ENCODE measurements at places on chromosomes 4 and X.
A peak's percentile ranks its signal among the peaks of the same experiment; 100 is the strongest.

DNA sequence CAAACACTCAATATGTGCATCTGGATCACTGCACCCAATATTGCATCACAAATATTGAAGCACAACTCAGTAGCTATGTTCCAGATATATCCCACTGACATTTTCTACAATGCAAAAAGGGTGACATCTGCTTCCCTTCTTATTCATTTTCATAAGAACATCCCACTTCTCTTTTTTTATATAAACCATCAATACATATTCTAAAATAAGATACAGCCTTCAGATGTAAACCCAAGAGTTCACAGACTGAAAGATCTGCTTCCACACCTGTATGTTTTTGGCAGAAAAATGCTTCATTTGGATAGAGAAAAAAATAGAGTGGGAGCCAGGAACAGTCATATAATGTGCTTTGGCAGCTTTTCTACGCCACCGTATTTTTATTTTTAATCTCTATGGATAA lies 815.6 kb upstream of the ADGRL3 start:
- no peak for DNase-seq

DNA sequence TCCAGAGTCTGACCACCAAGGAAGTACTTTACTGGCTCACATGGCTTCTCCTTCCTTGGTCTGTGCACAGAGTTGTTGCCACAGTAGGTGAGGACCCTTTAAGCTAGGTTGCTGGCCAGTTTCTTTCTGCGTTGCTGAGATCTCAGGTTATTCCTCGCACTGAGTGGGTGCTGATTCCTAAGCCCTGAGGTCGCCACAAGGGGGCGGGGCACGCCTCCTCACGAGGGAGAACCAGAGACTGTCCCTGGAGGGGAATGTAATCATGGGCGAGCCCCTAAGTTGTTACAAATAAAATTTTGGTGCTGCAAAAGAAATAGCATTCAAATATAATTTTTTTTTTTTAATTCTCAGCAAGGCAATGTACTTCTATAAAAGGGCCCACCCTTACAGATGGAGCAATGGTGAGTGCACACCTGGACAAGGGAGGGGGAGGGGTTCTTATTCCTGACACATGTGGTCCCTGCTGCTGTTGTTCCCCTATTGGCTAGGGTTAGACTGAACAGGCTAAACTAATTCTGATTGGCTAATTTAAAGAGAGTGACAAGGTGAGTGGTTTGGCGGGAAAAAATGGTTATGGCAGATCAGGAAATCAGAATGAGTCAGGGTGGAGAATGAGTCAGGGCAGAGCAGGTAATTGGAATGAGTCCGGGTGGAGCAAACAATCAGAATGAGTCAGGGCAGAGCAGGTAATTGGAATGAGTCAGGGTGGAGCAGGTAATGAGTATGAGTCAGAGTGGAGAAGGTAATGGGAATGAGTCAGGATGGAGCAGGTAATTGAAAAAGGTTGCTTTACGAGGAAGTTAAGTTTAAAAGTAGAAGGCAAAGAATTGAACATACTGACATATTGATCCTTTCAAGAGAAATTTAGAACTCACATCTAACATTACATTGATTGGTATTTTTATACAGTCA lies 107.5 kb downstream of the VSIG4 start:
- peak; percentile 51 for DNase-seq

DNA sequence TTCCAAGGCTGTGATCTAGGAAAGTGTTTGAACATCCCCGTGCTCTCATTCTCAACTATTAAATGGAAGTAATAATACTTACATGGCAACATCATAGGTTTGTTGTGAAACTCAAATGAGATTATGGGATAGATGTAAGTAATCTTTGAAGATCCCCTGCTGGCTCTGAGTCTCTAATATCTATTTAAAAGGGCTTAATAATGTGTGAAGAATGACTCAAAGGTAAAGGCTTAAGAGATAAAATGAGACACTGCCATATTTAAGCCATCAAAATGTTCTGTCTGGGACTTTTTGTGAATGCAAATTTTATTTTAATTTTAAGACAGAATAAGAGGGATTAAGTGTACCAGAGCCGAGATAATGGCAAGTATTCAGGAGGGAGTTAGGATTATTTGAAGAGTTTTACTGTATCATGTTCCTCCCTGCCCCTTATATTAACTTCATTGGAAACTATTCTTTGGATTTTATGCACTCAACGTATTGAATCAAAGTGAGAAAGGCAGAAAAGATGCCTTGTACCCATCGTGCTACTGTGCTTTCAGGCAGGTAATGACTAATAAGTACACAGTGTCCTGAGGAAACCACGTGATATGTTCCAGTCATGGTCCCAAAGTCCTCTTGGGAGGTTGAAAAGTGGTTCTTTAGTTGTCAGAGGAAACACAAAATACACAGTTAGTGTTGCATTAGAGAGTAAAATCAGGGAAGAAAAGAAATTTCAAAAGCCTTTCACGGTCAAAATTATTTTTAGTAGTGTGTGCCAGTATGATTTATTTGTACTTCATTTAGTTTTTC lies 192.4 kb downstream of the RBM46 start:
- no peak for DNase-seq

DNA sequence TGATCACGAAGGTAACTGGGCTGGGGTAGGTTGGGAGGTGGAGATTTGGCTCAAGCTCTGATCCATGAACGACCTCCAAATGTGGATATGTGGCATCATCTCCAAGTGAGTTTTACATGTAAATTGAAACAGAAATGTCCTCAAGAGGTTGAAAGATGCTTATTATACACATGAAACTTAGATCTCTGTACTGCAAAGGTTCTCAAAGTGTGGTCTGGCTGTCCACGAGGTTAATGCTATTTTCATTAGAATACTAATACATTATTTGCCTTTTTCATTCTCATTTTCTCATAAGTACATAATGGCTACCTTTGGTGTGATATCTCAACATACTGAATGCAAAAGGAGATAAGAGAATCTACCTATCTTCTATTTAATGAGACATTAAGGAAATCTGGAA lies 198.2 kb downstream of the RASL11B start:
- DNase-seq = no peak

DNA sequence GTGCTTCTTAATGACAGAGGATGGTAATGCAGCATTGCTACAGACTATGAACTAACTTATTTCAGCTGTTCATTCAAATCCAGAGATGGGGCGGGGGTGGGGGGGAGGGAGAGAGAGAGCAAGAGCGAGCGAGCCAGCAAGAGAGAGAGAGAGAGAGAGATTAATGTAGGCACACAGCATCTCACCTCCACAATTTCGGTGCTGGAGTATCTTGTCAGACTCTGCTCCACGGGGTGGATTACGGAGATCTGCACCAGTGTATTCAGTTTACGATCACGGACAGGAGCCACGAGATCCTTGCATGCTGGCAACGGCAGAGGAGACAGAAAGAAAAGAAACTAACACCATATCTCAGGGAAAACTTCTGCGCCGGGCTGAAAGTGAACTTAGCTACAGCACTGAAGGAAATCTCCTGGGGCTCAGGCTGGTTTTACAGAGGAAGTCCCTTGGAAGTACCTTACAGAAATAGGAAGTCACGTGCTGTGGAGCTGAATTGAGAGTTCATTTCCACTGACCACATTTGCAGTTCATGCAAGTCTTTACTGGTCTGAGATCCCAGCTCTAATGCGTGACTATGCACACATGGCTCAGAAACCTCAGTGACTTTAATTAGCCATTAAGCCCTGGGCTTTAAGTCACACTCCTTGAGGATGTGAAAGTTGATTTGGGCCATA lies 440.9 kb downstream of the INPP4B start:
- DNase-seq = peak; percentile 89
